Germinal center (tissue), 1 donor: ENCODE measurements at places on chromosomes 5 and 9.

- no peak for DNase-seq
These were observed 313.1 kb upstream of the CLINT1 start for GRCh38 chr5:158172005-158172404.

- DNase-seq, result peak; percentile 84
These were observed 3.1 kb downstream of the SLC4A9 start for GRCh38 chr5:140362875-140363630.

DNA sequence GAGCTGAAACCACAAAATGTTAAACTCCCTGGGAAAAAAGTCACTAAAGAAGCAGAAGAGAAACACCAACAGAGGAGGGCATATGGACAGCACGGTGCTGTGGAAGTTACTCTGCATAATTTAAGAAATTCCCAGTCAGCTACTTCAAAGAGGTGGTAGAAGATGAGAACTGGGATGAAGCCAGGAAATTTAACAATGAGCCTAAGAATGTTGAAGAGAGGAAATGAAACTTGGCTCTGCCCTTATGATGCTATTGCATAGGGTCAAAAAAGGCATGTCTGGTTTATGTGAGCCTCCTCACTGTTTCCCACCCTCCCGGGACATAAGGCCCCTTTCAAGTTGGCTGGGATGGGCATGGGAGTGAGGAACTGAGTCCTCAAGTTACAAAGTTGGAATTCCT is 25.4 kb upstream of the SNX18 start:
- no peak for DNase-seq

DNA sequence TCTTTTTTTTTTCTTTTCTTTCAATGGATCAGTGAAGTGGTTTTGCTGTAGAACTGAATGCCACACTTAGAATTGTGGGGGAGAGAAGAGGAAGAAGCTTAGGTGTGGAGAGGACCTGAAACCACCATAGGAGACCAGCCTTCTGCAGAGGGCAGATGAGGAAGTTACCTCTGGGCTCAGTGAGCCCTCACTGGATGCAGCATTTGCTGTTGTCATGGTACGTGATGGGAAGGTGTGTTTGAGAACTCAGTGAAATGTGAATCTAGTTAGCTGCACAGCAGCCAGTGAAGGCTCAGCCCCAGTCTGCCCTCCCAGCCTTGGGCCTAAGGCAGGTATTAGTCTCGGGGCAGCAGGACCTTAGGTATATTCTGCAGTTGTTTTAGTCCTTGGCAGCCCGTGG is 17.5 kb downstream of the CYFIP2 start:
- peak; percentile 82 for DNase-seq

GRCh38 chr9:130289711-130290241 is 24.2 kb downstream of the HMCN2 start:
- no peak for DNase-seq

DNA sequence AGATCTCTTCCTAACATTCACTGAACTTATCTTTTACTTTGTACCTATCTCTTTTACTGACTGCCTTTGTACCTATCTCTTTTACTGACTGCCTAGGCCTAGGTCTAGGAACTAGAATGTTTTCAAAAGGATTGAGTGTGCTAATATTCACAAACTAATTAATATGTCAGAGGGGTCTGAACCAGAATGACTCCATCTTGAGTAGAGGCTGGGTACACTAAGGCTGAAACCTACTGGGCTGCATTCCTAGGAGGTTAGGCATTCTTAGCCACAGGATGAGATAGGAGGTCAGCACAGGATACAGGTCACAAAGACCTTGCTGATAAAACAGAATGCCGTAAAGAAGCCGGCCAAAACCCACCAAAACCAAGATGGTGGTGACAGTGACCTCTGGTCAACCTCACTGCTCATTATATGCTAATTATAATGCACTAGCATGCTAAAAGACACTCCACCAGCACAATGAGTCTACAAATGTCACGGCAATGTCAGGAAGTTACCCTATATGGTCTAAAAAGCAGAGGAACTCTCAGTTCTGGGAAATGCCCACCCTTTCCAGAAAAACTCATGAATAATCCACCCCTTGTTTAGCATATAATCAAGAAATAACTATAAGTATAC is 2.5 kb upstream of the RHOBTB3 start:
- DNase-seq, result no peak

DNA sequence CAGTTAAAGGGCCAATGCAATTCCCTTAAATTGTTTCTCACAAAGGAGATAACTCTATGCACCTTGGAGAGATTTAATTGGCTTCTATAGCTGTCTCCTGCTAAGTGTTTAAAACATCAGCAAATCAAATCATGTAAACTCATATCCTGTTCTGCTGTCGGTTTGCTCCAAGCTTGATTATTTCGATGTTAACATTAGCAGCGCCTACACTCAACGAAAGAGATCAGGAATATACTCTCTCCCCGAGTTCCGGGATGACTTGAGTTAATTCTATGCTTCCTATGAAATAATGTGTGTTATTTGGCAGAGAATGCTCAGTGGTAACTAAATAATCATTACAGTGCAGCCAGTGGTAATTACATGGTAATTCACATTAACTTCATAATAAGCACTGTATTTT is 338.6 kb downstream of the EBF1 start:
- DNase-seq, result no peak

GRCh38 chr5:143001764-143002351 is 231.7 kb downstream of the ARHGAP26 start:
- no peak for DNase-seq

- no peak for DNase-seq
These were observed 416.9 kb downstream of the MRPS30 start for GRCh38 chr5:45225571-45226031.

GRCh38 chr5:168865968-168866367 is 286.8 kb upstream of the PANK3 start:
- no peak for DNase-seq

DNA sequence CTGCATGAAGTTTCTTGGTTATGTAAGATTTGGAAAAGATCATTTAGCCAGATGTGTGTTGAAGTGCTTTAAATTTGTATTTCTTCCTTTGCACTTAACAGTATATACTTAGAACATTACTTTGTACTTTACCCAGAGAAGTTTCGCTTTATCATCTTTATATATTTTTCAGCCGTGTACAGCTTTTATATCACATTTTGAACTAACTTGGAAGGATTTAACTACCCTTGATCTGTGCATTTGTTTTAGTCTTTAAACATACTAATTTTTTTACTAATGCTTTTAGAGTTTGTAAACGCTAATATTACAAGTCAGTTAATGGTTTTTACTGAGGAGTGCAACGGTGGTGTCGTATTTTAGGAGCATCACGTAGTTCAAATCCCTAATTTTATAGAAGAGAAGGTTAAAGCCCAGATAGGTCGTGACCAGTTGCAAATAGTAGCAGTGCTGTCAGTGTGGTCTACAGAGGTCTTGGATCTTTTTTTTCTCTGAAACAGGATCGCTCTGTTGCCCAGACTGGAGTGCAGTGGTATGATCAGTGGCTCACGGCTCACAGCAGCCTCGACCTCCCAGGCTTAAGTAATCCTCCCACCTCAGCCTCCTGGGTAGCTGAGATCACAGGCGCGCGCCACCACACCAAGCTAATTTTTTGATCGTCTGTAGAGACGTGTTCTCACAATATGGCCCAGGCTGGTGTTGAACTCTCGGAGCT is 2.0 kb downstream of the MATR3 start:
- DNase-seq, result no peak

DNA sequence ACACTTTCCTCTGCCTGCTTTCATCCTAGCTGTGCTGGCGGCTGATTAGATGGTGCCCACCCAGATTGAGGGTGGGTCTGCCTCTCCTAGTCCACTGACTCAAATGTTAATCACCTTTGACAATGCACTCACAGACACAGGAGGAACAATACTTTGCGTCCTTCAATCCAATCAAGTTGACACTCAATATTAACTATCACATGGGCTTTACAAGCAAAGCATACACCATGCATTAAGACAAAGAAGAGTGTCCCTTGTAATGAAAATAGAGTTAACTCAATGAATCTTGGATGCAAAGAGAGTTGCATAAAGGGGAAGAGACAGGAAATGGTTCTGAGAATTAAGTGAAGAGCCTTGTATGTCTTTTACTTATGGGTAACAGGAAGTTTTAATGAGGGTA is 298.7 kb upstream of the BRINP1 start:
- DNase-seq, result no peak
